ENCODE measurements at places on chromosomes 16 and 17.

- no peak for DNase-seq
Measured at GRCh38 chr17:82098939-82099763, 1.1 kb upstream of the FASN start.

DNA sequence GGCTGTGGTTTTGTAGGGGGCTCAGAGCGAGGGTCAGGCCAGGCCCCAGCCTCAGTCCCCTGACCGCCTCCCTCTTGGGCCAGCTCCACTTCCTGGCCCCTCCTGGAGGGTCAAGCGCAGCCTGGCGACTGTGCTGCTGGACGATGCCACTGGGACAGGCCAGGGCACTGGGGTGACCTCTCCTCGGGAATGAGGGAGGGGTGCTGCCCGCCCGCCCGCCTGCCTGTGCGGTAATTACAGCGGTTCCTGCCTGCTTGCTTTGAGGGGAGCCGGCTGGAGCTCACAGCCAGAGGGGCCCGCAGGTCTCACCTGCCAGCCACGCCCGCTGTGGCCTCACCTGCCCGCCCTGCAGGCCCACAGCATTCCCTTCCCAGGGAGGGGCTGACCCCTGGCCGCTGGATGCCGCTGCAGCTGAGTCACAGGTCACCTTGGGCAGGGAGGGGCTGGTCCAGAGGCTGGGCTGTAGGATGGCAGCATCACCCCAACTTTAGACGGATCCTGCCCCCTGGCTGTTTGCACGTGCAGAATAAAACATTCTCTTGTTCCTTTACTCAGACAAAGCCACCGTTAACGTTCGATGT is 76.7 kb upstream of the CBX4 start:
- DNase-seq: peak; percentile 38

DNA sequence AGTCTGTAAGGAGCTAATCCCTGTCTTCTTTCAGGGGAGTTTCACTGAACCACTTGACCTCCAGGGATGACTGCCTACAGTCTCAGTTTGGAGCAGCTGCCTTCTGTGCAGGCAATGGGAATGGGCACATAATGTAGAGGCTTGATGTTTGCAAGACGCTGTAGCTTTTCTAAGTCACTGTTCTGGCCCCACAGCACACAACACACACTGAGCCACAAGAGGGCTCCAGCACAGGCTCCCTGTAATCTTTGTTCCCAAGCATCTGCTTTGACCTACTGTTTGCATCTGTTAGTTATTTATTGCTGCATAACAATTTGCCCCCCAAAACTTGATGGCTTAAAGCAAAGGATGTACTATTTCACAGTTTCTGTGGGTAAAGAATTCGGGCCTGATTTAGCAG is 419.0 kb upstream of the ASIC2 start:
- no peak for DNase-seq

GRCh38 chr17:28526381-28526780 is 20.2 kb downstream of the FOXN1 start:
- DNase-seq: no peak

GRCh38 chr17:47605011-47605410 is 44.7 kb upstream of the KPNB1 start:
- DNase-seq: no peak

DNA sequence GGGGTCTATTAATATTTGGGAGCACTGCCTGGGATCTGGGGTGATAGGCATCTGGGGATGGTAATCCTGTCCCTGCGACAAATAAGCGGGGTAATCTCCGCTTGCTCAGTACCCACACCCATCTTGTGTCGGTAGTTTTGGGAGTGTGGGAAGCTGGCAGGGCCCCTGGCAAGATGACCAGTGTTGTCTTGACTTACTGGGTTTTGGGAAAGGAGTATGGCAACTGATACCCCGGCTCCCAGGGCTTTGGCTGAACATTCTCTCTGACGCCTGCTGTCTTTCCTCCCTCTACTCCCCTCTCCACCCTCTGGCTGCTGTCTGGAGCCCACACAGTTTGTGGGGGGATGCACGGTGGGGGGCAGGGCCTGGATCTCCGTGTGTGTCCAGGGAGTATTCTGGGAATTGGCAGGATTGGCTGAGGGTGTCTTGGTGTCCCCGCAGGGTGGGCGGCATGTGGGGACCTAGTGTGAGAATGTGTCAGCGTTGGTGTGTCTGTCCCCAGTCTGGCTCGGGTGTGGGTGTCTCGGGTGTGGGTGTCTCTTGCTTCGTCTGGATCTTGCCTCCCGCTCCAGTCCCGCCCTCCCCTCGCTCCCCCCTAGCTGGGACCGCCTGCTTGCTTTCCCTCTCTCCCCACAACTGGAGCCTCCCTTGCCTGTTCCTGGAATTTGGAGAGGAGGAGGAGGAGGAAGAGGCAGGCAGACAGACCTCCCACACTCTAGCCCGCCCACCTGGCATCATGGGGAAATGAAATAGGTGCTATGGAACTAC is 12.0 kb downstream of the RARA start:
- peak; percentile 57 for DNase-seq

DNA sequence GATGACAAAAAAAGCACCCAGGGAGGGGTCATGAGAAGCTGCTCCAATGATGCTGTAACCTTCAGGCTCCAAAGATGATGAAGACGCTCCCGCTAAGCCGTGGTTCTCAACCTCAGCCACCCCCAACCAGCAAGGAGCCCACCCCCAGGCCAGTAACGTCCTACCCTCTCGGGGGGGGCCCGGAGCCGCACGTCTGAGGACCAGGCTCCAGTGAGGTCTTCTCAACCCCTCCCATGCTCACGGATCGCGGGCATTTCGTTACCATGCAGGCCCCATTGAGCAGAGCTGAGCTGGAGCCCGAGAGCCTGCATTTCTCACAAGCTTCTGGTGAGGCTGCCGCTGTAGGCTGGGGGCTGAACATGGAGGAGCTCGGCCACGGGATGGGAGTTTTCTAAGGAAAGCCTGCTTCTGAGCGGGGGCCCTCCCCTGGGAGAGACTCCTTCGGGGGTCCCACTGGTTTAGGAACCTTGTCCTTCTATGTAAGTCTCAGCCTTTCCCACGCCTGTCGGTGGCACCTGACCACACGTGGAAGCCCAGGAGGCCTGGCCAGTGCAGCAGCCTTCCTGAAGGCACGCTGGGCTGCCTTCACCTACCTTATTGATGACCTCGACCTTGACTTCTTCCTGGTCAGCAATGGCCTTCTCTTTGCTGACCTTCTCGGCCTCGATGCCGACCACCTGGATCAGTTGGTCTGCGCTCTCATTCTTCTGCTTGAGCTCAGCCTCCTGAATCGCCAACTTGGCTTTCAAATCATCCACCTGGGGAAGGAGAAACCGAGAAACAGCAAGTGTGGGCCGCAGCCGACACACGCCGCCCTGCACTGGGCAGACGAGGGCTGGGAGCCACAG is 82.7 kb downstream of the PGS1 start:
- no peak for DNase-seq

GRCh38 chr16:78961464-78961863 is 639.1 kb downstream of the MAF start:
- DNase-seq: no peak

- no peak for DNase-seq
Measured at GRCh38 chr17:70795620-70796019, 626.3 kb downstream of the KCNJ2 start.

DNA sequence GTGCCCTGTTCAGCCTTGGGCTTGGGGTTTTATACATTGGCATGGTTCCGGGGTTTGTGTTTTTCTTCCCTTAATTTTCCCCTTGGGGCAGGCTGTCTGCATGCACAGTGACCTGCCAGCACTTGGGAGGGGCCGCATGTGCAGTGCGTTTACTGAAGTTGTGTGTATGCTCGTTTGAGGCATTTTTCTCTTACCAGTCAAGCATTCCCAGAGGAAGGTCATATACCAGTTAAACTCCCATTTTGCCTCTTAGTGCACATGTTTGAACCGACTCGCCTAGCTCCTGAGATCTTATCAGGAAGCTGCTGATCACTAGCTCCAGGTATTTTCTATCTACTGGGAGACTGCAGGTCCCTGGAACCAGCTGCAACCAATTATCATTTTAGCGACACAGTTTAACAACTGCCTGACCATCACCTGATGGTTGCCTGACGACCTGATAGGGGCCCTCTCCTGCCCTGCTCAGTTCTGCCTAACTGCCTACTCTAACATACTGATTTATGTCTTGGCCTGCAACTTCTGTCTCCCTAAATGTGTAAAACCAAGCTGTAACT is 51.4 kb downstream of the MFSD11 start:
- DNase-seq: no peak

DNA sequence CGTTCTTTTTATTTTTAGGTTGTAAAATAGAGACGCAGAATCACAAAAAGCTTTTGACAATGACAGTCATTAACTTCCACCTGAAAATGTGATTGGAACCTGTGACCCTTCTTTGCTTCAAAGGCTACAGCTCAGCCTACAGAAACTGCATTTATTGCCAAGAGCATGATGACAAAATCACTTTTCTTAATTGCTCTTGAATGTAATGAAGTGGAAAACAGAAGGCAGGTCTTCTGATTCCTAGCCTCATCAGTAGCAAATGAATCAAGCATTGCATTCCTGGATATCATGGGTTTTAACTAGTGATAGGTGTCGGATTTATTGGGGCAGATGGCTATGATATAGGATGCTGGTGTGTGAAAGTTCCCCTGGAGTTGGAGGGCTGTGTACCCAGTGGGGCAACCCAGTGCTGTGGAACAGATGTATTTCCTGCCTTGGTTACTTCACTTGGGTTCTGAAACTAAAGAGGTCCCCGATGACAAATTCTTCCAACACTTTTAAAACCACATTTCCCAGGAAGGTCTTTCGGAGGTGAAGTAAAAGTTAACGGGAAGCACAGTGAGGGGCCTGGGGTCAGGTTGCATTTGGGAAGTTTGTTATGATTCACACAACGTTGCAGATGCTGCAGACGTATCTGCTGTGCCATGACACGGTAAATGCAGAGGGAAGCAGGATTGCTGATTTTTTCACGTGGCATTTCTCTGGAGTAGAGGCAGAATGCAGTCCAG is 127.5 kb downstream of the HS3ST3A1 start:
- DNase-seq: no peak

GRCh38 chr16:56637814-56638750 is at the start of gene MT1A:
Gene MT1A (plus strand): TSS chr16:56638666. CDS start chr16:56638739, 73 bp downstream.
- peak; percentile 49 for DNase-seq

GRCh38 chr16:57413301-57413730 is 8.7 kb downstream of the CCL17 start:
- no peak for DNase-seq

- peak; percentile 51 for DNase-seq
Measured at GRCh38 chr17:69609473-69610305, 195.2 kb downstream of the MAP2K6 start.

DNA sequence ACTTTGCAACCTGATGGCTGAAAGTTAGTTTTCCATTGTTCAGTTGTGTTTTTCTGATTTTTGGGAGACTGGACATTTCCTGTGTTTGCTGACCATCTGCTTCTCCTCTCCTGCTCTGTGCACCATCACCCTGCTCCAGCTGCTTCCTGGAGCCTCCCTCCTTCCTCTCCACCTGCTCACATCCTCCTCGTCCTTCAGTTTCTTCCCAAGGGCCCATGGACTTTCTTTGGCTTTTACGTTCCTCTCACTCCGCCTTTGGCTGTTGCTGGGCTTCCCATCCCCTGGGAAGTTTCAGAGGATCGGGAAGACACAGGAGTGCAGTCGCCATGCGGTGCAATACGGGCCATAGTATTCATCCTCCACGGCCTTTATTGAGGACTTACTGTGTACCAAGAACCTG is 61.6 kb downstream of the TNFRSF13B start:
- DNase-seq: no peak

- peak; percentile 53 for DNase-seq
Measured at GRCh38 chr16:84827131-84827574, 7.4 kb downstream of the CRISPLD2 start.

GRCh38 chr16:86986809-86987487 is 330.2 kb downstream of the C16orf95 start:
- DNase-seq: no peak

GRCh38 chr17:73711916-73712315 is 67.7 kb upstream of the SDK2 start:
- no peak for DNase-seq

DNA sequence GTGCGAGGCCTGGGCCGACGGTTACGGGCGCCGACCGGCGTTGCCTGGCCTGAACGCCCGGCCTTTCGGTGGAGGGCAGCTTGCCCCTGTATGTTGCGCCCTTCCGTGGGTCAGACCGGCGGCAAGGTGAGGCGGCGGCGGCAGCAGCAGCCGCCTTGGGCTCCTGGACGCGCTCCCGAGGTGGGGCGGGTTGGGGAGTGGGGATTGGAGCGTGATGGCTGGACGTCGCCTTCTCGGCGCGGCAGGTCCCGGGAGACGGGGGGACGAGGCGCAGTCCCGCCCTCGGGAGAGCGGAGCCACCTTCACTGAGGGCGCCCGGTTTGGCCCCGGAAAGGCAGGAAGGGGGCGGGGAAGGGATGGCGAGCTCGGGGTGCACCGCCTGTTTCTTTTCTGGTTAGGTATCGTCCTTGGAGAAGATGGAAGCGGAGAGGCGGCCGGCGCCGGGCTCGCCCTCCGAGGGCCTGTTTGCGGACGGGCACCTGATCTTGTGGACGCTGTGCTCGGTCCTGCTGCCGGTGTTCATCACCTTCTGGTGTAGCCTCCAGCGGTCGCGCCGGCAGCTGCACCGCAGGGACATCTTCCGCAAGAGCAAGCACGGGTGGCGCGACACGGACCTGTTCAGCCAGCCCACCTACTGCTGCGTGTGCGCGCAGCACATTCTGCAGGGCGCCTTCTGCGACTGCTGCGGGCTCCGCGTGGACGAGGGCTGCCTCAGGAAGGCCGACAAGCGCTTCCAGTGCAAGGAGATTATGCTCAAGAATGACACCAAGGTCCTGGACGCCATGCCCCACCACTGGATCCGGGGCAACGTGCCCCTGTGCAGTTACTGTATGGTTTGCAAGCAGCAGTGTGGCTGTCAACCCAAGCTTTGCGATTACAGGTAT is 671 bp downstream of the DGKE start:
- DNase-seq: peak; percentile 24

GRCh38 chr17:81345228-81346089 is 49.8 kb upstream of the BAHCC1 start:
- peak; percentile 92 for DNase-seq

GRCh38 chr17:17132746-17133145 is 73.4 kb downstream of the PLD6 start:
- DNase-seq: no peak

- no peak for DNase-seq
Measured at GRCh38 chr16:53784291-53784690, 80.3 kb downstream of the FTO start.

GRCh38 chr16:77403732-77404131 is 31.1 kb downstream of the ADAMTS18 start:
- no peak for DNase-seq

GRCh38 chr16:73172241-73172972 is 124.5 kb upstream of the ZFHX3 start:
- DNase-seq: peak; percentile 96

DNA sequence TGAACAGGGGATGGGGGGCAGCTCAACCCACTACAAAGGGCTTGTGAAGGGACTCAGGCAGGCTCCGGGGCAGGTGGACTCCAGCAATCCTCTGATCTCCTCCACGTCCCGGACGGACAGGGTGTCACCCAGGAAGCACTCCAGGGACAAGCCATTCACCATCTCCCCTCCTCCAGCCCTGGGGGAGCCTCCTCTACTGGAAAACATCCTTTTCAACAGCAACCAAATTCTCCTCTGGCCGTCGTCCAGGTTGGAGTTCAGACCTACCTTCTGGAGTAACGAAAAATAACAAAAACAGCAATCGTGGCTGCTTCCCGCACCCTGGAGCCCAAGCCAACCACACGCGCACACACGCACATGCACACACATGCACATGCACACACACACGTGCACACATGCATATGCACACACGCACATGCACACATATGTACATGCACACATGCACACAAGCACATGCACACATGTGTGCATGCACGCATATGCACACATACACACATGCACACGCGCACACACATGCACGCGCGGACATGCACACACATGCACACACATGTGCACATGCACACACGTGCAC is 8.9 kb upstream of the RBFOX3 start:
- no peak for DNase-seq
